GM23248 (cell line): ENCODE measurements at places on chromosomes 6 and 20.

DNA sequence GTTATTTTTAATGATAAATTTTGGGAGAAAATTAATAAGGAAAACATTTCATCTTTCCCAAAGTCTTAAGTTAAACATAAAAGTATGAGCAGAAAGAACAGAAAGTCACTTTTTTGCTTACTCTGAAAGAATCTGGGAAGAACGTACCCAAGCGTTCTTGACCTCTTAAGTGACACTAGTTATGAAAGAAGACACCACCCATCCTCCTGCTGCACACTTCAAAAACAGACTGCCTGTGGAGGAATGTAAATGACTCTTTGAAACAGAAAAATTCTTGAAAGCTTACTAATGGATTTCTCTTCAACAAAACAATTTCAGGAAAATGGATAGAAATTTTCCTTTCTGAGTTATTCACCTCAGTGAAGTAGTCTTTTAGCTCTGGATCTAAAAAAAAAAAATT lies 227.7 kb downstream of the MEI4 start:
- peak; percentile 2 for DNase-seq
- no peak overlapping the region for H3K4me3 ChIP-seq
- no peaks in the 10 kb centered on the region for H3K27me3 ChIP-seq
- H3K36me3 ChIP-seq, result no peaks in the 10 kb centered on the region
- no peak overlapping the region for H3K27ac ChIP-seq
- H3K4me1 ChIP-seq, result no peaks in the 10 kb centered on the region

DNA sequence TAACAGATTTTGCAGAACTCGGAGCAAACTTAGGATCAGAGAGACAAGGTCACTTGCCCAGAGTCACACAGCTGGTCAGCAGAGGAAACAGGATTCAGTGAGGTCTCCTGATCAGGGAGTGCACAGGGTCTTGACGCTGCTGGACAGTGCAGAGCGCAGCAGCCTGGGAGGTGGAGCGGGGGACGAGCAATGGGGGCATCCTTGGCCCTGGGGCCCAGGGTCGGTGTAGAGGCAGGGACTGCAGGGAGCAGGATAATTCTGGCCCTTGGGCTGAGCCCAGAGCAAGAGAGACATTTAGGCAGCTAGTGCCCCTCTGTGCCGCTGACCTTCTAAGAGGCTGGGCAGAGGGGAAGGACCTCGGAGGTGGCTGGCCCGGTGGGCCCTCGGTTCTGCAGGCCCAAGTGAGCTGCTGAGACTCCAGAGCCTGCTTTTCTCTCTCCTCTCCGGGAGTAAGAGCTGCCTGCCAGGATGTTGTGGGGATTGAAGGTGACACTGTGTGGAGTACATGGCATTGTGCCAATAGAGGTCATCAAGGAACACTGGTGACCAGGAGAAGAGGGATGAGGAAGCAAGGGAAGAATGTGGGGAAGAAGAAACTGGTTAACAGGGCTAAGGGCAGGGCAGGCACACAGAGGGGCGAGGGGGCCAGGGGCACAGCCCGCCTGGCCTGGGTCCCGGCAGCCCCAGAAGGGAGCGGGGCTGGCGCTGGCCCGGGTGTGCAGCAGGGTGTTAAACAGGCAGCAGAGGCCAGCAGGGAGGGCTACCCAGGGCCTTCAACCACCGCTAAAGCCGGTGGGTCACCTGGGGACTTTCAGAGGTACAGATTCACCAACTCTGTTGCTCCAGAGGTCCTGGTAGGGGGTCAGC lies 122.0 kb downstream of the AGPAT4 start:
- no peak for DNase-seq
- H3K27me3 ChIP-seq, result no peaks in the 10 kb centered on the region
- no peak overlapping the region for H3K27ac ChIP-seq

- H3K27me3 ChIP-seq, result no peaks in the 10 kb centered on the region
- H3K36me3 ChIP-seq, result no peaks in the 10 kb centered on the region
- no peaks in the 10 kb centered on the region for H3K4me1 ChIP-seq
- DNase-seq, result peak; percentile 30
Observed at GRCh38 chr6:129120856-129121638, 238.1 kb downstream of the LAMA2 start.

GRCh38 chr20:50273601-50274491 lies 83.2 kb downstream of the CEBPB start:
- DNase-seq, result peak; percentile 10
- H3K27ac ChIP-seq, result no peak overlapping the region
- H3K27me3 ChIP-seq, result no peaks in the 10 kb centered on the region
- no peaks in the 10 kb centered on the region for H3K4me1 ChIP-seq
- H3K4me3 ChIP-seq, result no peak overlapping the region

DNA sequence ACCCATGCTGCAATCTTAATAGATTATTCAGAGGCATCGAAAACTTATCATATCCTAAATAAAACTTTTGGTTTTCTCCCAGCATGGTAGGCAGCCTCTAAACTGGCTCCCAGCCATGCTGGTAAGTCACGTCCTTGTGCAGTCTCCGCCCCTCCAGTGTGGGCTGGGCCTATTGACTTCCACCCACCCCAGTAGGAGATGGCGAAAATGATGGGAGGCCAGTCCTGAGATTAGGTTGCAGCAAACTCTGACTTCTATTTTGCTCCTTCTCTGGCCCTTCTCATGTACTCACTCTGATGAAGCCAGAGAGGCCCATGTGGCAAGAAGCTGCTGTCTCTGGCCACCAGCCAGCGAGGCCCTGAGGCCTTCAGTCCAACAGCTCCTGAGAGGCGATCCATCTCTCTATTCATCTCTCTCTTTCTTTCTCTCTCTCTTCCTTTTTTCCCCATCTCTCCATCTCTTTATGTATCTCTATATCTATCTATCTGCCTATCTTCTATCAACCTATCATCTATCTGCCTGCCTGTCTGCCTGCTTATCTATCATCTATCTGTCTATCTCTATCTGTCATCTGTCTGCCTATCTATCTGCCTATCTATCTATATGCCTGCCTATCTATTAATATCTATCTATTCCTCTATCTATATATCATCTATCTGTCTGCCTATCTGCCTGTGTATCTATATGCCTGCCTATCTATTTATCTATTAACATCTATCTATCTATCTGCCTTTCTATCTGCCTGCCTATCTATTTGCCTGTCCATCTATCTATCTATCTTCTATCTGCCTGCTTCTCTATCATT lies 52.7 kb upstream of the STX16 start:
- H3K27ac ChIP-seq, result no peak overlapping the region
- no peaks in the 10 kb centered on the region for H3K36me3 ChIP-seq
- H3K4me1 ChIP-seq, result peaks cover 20% of the 10 kb centered on the region
- H3K27me3 ChIP-seq, result no peaks in the 10 kb centered on the region
- H3K4me3 ChIP-seq, result no peak overlapping the region

- no peaks in the 10 kb centered on the region for H3K36me3 ChIP-seq
- no peak overlapping the region for H3K4me3 ChIP-seq
- H3K27ac ChIP-seq, result no peak overlapping the region
- H3K27me3 ChIP-seq, result peaks cover 20% of the 10 kb centered on the region
- DNase-seq, result no peak
Observed at GRCh38 chr6:282177-282866, 10.0 kb upstream of the DUSP22 start.

GRCh38 chr6:14313248-14313647 lies 195.7 kb downstream of the CD83 start:
- no peaks in the 10 kb centered on the region for H3K36me3 ChIP-seq
- no peaks in the 10 kb centered on the region for H3K27me3 ChIP-seq
- DNase-seq, result no peak
- no peak overlapping the region for H3K27ac ChIP-seq
- H3K4me1 ChIP-seq, result no peaks in the 10 kb centered on the region

DNA sequence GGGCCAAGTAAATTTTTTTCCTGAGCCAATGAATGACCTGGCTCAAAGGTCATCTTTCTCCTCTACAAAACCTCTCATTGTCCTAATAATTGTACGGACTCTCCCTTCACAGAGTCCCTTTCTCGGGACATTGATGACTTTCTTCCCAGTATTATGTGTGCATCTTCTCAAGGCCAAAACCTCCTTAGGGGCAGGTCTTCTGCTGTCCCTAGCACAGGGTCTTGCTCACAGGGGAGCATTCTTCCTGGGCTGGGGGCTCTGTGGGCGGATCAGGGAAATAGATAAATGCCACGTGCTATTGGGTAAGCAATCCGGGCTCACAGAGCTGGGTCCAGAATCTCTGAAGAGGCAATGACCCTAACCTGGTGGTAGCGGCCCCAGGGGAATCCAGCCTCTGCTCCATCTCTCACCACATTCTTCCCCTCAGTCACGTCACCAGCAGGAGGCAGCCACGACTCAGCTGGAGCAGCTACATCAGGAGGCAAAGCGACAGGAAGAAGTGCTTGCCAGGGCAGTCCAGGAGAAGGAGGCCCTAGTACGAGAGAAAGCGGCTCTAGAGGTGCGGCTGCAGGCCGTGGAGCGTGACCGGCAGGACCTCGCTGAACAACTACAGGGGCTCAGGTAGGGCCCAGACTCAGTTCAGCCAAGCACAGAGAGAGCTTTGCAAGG lies 23.5 kb downstream of the CEP250 start:
- H3K27ac ChIP-seq, result no peak overlapping the region
- H3K27me3 ChIP-seq, result no peaks in the 10 kb centered on the region
- no peak overlapping the region for H3K4me3 ChIP-seq
- peaks cover 30% of the 10 kb centered on the region for H3K36me3 ChIP-seq
- no peak for DNase-seq
- no peaks in the 10 kb centered on the region for H3K4me1 ChIP-seq

GRCh38 chr20:60085551-60086132 lies 127.4 kb downstream of the CDH26 start:
- DNase-seq, result no peak
- no peak overlapping the region for H3K27ac ChIP-seq
- H3K36me3 ChIP-seq, result no peaks in the 10 kb centered on the region
- no peak overlapping the region for H3K4me3 ChIP-seq
- H3K4me1 ChIP-seq, result no peaks in the 10 kb centered on the region

DNA sequence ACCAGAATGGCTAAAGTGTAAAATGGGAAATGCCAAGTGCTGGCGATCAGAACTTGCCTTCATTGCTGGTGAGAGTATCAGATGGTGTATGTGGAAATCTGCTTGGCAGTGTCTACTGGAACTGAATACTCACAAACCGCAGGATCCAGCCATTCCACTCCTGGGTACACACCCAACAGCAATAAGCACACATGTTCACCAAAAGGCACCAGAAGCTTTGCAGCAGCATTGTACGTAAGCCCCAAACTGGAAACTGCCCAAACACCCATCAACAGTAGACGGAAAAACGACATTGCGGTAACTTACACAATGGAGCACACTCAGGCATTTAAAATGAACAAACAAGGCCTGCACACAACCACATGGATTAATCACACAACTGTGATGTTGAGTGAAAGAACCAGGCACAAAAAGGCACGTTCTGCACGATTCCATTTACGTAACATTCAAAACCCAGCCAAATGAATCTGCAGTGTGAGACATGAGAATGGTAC lies 37.3 kb upstream of the BPIFA2 start:
- peaks cover 9% of the 10 kb centered on the region; the same call in 1 of the 2 replicates for H3K27me3 ChIP-seq
- H3K4me3 ChIP-seq, result no peak overlapping the region
- H3K4me1 ChIP-seq, result peaks cover 6% of the 10 kb centered on the region

- H3K27me3 ChIP-seq, result no peaks in the 10 kb centered on the region
- DNase-seq, result no peak
- no peaks in the 10 kb centered on the region for H3K36me3 ChIP-seq
- H3K27ac ChIP-seq, result no peak overlapping the region
Observed at GRCh38 chr6:103799971-103800670, 1059.6 kb downstream of the HACE1 start.
